Suprapubic skin (tissue), 4 donors: ENCODE measurements at places on chromosomes 11 and 22.
A peak's percentile ranks its signal among the peaks of the same experiment; 100 is the strongest.

GRCh38 chr11:115126092-115126491, 378.1 kb downstream of the CADM1 start:
- H3K27ac ChIP-seq = no peak overlapping the region
- no peak for DNase-seq
- no peaks in the 10 kb centered on the region for H3K27me3 ChIP-seq

DNA sequence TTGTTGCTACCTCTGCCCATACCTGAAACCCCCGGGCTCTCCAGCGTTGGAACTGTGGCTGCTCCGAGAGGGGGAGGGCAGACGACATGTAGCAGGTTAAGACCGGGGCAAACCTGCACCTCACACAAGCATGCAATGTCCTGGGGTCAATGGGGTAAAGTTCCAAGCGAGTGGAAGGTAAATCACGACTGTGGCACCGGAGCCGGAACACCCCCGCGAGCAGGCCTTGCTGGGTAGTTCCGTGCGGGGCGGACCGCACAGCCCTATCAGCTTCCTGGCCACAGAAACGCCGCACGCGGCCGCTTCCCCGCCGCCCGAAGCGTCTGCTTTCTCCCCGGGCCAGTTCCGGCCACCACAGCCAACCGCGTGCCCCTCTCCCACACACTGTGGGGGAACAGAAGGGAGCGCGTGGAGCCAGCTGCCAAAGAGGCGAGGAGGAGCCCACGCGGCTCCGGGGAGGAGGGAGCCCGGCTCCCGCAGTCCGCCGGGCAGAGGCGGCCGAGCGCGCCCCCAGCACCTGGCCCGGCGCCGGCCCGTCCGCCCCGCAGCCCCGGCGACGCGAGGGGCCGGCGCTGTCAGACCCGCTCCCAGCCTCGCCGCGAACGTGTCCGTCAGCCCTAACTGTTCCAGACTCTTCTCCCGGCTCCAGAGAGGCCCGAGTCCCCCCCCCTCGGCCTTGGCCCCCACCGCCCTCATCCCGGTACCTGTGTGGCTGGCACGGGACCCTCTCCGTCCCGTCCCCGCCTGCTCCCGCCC, 1.6 kb downstream of the SPTBN2 start:
- peak overlapping the region; percentile 66 for H3K27ac ChIP-seq
- DNase-seq = no peak
- peaks cover 22% of the 10 kb centered on the region for H3K4me1 ChIP-seq

GRCh38 chr11:60378354-60378753, at the start of gene MS4A7:
MS4A7 (plus strand) TSS chr11:60378532; CDS start chr11:60383142, 4,610 bp downstream.
- no peaks in the 10 kb centered on the region for H3K36me3 ChIP-seq
- H3K4me1 ChIP-seq = no peaks in the 10 kb centered on the region
- peak within 1 kb of the TSS; percentile 40 for H3K27ac ChIP-seq
- no peaks in the 10 kb centered on the region for H3K27me3 ChIP-seq

GRCh38 chr22:49866646-49867045, 13.0 kb downstream of the ZBED4 start:
- DNase-seq = no peak
- no peak overlapping the region for H3K27ac ChIP-seq
- no peaks in the 10 kb centered on the region for H3K4me1 ChIP-seq
- no peak overlapping the region for H3K4me3 ChIP-seq
- no peaks in the 10 kb centered on the region for H3K27me3 ChIP-seq
- H3K36me3 ChIP-seq = peaks cover 6% of the 10 kb centered on the region

- no peak for DNase-seq
- no peaks in the 10 kb centered on the region for H3K4me1 ChIP-seq
- H3K27me3 ChIP-seq = no peaks in the 10 kb centered on the region
These were observed 26.4 kb upstream of the CD5 start for GRCh38 chr11:61075891-61076290.
